NCI-H345 (cell line): ENCODE measurements at places on chromosomes 5 and 9.

GRCh38 chr5:26415987-26416779, 622.2 kb downstream of the CDH9 start:
- DNase-seq: no peak

GRCh38 chr5:40717281-40717680, 37.6 kb downstream of the PTGER4 start:
- DNase-seq: no peak

DNA sequence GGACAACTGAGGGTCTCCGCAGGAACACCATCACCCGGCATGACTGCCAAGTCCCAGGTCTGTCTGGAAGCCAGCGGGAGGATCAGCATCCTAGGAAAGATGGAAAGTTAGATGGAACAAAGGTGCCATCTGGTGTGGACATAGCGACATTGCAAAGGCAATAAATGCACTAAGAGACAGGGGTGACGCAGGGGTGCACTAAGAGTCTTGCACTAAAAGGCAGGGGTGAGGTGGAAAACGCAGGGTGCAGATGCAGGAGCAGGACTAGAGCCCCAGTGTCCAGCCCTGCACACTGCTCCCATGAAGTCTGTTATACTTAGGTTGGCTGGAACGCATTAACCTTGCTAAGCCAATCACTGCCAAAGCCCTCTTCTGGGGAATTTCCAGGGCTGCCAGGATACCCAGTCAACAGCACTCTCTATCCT, 15.5 kb downstream of the ATOX1 start:
- DNase-seq: peak; percentile 24

GRCh38 chr5:164679461-164679860, 1174.0 kb downstream of the MAT2B start:
- no peak for DNase-seq

DNA sequence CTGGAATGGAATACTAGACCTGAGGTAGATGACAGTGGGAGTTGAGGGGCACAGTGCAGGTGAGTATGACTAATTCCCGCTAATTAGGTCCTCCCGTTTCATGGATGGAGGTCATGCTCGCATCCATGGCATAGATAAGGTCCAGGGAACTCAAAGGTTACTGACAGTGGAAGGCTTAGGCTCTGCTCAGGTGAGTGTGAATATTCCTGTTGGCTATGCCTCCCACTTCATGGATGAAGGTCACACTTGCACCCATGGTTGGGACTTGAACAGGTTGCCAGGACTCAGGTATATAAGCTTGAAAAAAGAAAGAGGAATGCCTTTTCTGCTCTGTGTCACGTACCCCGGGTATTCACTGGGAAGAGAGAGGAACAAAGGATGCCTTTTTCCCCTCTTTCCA, 19.8 kb upstream of the UNC13B start:
- DNase-seq: no peak

- DNase-seq: no peak
These were observed 1247.0 kb upstream of the ACO1 start for GRCh38 chr9:31137176-31138160.

DNA sequence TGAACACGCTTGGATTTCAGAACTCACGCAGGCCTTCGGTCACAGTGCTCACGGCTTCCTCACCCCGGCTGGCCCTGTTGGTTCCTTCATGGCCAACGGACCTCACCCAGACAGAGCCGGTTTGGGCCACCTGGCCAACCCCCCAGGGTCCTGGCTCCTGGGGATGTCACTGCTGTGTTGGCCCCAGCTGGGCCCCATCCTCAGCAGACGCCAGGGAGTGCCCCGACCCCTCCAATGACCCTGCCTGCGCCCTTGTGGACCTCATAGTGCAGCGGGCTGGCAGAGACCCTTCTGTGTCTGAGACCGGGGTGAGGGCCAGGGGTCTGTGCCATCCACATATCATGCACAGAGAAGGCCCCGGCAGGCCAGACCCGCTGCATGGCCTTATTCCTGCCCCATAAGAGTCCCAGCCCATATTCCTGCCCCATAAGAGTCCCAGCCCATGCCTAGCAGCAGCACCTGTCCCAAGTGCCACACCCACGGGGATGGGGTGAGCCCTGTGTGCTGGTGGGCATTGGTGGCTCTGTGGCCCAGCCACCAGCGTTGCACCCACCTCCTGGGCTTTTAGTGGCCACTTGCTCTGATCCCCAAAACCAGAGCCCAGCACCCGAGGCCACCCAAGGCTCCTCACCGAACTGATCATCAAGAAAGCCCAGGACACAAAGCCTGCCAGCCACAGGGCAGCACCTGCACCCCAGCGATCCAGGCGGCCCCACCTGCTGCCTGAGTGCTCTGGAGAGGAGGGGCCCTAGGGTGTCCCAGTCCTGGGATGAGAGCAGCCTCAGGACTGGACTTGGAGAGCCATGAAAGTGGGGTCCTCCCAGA, 1.3 kb upstream of the LPCAT1 start:
- no peak for DNase-seq

GRCh38 chr5:151958111-151958510, 33.5 kb upstream of the GLRA1 start:
- no peak for DNase-seq

GRCh38 chr5:139849942-139850341, 54.3 kb downstream of the PSD2 start:
- peak; percentile 20 for DNase-seq

DNA sequence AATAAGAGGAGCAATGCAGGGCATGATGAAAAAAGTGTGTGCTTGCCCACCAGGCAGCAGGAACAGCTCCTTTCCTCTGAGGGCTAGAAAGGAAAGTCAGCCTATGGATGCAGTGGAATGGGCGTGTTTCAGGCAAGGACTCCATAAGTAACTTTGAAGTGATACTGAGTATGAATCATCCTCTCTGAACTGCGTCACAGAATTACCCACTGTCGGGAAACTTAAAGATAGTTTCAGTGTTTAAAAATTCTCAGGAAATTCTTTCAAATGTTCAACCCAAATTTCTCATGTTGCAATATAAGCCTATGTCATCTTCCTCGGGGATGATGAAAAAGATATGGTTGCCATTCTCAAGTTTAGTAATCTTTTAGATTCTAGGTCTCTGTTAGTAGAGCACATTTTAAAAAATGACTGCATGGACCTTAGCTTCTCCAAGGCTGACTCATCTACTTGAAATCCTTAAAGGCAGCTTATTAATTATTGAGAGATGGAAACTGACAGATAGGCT, 27.7 kb downstream of the PTCD2 start:
- DNase-seq: no peak

- DNase-seq: no peak
These were observed 44.9 kb upstream of the ADAMTSL1 start for GRCh38 chr9:18429070-18429469.

- no peak for DNase-seq
These were observed 256.5 kb upstream of the ZNF608 start for GRCh38 chr5:125002727-125003598.
